Motor neuron (in vitro differentiated cells): ENCODE measurements at places on chromosomes 12 and 14. TPM values are rescaled to one million over a fixed set of nuclear protein-coding genes. Genes with fewer than 3 reads are reported as not detected.

The CIPC gene
- total RNA-seq, result 9.0 and 10.6 TPM in 2 replicates

DNA sequence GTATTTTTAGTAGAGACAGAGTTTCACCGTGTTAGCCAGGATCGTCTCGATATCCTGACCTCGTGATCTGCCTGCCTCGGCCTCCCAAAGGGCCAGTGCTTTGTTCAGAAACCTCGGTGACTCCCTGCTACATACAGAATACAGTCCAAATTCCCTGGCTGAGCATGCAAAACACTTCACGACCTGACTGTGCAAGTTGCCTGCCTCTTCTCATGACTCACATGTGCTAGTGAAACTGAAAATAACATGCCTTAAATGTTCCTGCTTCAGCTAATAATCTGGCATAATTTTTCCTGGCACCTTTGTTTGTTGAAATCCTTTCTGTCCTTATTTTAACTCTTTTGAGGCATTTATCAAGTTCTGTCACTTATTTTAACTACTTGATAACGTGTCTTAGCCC, 8.2 kb downstream of the DMAC2L start:
- ATAC-seq, result peak; percentile 59

GRCh38 chr14:102279688-102280348, 25.1 kb downstream of the MOK start:
- no peak for ATAC-seq

DNA sequence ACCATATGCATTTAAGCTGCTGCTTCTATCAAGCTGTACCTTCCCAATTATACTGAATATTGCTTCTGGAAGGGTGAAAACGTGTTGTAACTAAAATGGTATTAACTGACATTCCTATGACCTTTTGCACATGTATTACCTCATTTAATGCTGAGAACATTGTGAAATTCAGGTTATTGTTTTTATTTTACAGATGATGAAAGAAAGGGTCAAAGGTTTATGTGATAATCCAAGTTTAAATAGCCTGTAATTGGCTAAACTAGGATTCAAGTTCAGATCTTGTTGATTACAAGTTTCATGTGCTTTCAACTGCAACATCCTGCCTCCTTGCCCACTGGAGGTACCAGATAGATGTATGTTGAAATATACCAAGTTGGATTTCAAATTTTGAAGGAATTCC, 433.3 kb upstream of the PRICKLE1 start:
- no peak for ATAC-seq

DNA sequence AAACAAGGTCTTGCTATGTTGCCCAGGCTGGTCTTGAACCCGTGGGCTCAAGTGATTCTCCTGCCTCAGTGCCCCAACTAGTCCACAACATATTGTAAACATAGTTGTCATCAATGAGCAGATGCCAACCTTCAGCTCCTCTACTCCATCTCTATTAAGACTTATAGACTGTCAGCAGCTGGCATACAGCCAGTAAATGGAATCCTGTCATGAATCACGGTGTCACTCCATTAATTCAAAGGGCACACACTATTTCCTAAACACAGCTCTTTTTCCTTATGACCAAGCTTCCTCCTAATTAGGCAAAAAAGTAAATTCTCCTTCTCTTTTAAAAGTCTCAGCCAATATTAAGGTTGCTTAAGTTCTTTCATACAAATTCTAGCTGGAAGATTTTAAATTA, 111.2 kb downstream of the ITPR2 start:
- no peak for ATAC-seq

- ATAC-seq, result peak; percentile 6
Measured at GRCh38 chr14:95527387-95528002, 7.4 kb upstream of the GLRX5 start.
